ENCODE measurements at places on chromosomes 11 and 22.

- DNase-seq: peak; percentile 52
Observed at GRCh38 chr11:66889960-66890359, 33.1 kb downstream of the LRFN4 start.

DNA sequence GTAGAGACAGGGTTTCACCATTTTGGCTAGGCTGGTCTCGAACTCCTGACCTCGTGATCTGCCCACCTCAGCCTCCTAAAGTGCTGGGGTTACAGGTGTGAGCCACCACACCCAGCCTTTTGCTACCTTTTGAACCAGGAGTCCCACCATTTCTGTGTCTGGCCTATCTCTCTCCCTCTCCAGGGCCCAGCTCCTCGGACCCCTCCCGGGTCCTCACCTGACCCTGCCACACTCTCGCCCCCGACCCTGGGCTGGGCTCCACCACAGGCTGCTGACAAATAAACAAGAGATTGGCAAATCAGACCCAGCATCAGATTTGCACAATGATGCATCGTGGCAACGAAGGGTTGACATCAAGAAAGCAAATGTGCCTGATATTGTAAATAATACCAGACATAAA lies 8.8 kb downstream of the KRTAP5-5 start:
- no peak for DNase-seq

DNA sequence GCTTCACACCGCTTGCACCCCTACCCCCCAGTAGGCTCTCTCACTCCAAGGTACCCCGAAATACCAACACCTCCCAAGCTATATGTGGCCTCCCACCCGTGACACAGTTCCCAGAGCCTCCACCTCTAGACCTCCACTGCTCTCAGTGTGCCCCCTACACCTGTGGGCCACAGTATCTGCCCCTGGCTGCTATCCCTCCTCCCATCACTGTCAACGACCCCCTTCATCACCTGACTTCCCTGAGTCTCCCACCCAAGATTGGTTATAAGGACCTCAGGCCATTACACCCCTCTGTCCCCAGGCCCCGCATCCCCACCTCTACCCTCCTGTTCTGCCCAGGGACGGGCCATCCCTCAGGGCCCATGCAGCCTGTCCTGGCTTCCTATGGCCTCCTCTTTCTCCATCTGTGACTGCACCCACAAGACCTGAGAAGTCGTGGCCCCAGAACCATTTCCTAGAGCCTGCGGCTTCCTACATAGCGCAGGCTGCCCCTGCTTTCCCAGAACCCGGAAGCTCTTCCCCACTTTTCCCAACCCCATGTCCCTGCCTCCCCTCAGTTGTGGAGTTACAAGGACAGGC lies 734 bp downstream of the ACR start:
- peak; percentile 3 for DNase-seq

GRCh38 chr22:45310977-45311531 lies 1.3 kb downstream of the FAM118A start:
- no peak for DNase-seq

DNA sequence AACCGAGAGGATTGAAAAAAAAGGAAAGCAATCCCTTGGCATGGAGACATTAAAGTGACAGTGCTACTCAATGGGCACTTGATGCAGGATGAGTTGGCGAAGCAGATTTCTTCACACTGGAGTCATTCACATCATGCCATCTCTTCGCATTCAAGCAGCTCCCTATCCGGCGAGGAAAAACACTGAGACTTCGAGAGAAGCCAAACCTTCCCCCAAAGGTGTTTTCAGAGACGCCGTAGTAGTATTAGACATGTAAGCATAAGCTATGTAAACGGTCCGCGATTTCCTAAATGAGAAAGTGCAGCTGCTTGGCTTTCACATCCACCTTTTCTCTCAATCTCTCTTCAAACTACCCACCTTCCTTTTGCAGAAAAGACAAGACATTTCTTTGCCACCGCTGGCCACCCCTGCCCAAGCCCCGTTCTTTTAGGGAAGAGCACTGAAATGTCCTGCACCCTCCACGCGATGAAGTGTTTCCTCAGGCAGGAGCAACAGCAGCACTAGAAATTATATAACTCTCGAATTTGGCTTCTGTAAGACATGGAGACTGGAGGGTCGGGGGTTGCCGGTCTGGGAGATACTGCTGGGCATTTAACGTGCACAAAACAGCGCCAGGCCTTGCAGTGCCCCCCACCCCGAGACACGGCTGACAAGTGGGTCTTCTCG lies at the start of gene DLG2:
TSS of gene DLG2 (minus strand) at position 13 of the 666 bp plus-strand sequence.
- DNase-seq: peak; percentile 25

DNA sequence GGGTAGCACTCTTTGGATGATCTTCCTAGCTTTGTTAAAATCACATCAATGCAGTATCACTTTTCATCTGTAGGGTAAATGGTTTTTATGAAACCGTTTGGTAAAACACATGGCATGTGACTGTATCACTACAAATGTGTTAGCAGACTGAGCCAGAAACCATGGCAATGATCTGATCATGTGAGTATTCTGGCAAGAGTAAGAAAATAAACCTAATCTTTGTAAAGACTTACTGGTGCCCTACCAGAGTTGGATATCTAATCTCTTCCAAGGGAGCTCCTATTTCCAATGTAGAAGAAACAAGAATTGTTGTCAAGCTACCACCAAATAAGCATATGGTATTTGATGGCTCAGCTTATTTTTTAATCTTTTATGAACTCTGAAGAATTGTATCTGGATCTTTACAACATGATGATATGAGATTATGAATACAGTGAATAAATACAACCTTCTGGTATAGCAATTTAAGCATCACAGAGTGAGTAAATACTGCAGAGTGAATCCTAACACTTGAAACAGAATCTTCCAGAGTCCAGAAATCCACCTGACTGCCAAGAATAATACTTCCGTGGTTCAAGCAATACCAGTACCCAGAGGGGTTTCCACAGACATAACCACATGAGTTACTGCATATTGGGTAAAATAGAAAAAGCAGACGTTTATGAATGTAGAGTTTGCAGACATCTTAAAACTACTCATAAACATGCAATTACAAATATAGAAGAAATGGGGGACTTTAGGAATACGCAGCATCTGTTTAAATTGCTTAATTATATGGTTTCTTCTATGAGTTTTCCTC lies 238.8 kb downstream of the TTC28 start:
- DNase-seq: no peak

GRCh38 chr11:12403122-12403996 lies 26.0 kb downstream of the PARVA start:
- DNase-seq: no peak

- no peak for DNase-seq
Observed at GRCh38 chr11:57899378-57899777, 124.3 kb upstream of the OR9Q1 start.

GRCh38 chr22:36409056-36409455 lies 21.3 kb upstream of the MYH9 start:
- no peak for DNase-seq

All from HAP-1 (cell line).